ENCODE measurements at places on chromosomes 1 and 21. TPM values are rescaled to one million over a fixed set of nuclear protein-coding genes. Genes with fewer than 3 reads are reported as not detected.

GRCh38 chr1:210464519-210465039 is 135.9 kb downstream of the HHAT start:
- DNase-seq: no peak

DNA sequence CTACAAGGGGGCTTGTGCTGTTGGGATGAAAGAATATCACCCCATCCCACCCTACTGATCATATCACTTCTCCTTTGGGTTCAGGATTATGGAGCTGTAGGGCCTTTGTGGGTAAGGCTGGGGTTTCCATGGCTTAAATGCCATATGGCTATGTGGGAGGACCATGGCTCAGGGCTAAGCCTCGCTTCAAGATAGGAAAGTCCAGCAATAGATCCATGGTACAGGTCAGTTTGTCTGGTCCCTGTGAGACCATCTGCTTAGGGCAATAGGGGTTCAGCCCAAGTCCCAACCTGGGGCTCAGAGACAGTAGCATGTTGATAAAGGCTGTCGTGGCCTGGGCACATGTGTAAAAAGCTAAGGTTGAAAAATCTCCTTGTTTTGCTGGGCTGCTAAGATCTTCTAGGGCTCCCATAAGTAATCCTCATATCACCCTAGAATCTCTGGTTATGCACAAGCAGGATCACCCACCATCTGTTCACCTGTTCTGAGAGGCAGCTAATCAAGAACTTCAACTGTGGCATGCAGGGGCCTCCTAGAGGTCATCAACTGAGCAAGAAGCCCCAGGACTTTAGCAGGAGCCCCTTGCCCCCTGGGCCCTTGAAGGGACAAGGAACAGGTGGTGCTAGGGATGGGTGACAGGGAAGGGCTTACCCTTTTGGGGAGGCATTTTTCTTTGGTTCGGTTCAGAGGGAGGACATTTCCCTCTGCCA is 66.5 kb downstream of the UBE2T start:
- no peak for DNase-seq

GRCh38 chr1:244347942-244348341 is 103.8 kb downstream of the ADSS2 start:
- no peak for DNase-seq

- no peak for DNase-seq
Observed at GRCh38 chr1:51157395-51157794, 55.4 kb downstream of the C1orf185 start.

TINAGL1 gene
- total RNA-seq: not detected

Data from natural killer cell treated with Interleukin-12 subunit alpha and Interleukin-12 subunit beta and Interleukin-15 and Interleukin-18, amount 100 ng/mL, for 72 hours (primary cell).